ENCODE measurements at places on chromosomes 2 and 18. TPM values are rescaled to one million over a fixed set of nuclear protein-coding genes. Genes with fewer than 3 reads are reported as not detected.

The C18orf54 gene
- 9.3 TPM for total RNA-seq

The REEP1 gene
- 4.7 TPM for total RNA-seq

The FAM110C gene
- total RNA-seq: 17.9 TPM

DNA sequence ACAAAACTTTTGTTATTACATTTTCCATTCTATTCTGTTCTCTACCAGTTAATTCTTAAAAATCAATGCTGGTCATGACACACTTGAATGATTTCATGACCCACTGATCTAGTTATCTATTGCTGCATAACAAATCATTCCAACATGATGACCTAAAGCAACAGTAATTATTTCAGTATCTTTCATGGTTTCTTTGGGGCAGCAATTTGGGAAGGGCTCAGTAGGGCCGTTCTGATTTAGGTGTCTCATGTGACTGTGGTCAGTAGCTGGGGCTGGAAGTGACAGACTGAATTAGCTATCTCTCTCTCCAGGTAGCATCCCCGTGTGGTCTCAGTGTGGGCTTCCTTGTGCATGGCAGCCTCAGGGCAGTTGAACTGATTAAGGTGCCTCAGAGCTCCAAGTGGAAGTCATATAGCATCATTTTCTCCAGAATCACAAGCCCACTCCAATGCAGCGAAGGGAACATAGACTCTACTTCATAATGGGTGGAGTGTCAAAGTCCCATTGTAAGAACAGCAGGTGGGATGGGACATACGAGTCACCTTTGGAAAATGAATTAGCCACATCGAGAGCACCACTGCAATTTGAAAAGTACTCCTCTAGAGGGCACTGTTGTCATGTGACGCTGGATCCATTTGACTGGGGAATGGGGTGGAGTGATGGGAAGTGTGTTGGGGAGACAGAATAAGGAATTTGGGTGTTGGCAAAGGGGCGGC is 39.1 kb upstream of the FAM136A start:
- DNase-seq: peak; percentile 65

The RAD51AP2 gene
- not detected for total RNA-seq

The DHRS9 gene
- total RNA-seq: 16.6 TPM

- DNase-seq: peak; percentile 24
These were observed 18.4 kb downstream of the PREPL start for GRCh38 chr2:44342854-44343253.

GRCh38 chr2:208064220-208064961 is 39.1 kb upstream of the PLEKHM3 start:
- DNase-seq: no peak

DNA sequence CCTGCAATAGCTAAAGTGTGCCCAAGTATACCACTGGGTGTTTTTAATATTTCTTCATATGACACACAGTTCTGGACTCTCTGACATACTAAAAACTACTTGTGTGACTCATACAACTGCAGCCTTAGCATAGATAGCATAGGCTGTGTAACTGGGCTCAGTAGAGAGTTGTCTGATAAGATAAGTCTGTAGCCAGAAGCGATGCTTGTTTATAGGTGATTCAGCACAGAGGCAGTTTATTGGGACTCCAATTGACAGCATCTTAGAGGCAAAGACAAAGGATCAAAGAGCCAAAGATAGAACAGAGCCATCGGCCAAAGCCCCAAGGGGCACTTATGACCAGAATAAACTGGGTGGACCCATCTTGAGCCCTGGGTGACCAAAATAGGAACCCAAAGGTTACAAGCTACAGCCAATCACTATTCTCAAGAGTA is 42.3 kb downstream of the AAK1 start:
- no peak for DNase-seq

DNA sequence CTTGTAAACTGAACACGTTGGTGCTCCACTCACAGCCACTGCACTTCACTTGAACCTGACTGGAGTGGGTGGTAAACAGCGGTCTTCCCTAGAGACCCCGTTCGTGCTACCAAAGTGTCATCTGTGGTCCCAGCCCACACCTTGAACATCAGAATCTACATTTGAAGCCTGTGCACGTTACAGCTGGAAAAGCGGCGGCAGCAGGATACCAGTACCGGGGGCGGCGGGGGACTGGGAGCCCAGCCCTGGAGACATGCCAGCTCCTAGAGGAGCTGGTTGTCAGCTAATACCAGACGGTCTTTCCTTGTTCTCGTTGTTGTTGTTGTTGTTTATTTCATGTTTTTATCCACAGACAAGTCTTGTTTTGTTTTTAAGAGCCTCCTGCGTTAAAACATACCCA is 156.7 kb downstream of the WDSUB1 start:
- DNase-seq: no peak

DNA sequence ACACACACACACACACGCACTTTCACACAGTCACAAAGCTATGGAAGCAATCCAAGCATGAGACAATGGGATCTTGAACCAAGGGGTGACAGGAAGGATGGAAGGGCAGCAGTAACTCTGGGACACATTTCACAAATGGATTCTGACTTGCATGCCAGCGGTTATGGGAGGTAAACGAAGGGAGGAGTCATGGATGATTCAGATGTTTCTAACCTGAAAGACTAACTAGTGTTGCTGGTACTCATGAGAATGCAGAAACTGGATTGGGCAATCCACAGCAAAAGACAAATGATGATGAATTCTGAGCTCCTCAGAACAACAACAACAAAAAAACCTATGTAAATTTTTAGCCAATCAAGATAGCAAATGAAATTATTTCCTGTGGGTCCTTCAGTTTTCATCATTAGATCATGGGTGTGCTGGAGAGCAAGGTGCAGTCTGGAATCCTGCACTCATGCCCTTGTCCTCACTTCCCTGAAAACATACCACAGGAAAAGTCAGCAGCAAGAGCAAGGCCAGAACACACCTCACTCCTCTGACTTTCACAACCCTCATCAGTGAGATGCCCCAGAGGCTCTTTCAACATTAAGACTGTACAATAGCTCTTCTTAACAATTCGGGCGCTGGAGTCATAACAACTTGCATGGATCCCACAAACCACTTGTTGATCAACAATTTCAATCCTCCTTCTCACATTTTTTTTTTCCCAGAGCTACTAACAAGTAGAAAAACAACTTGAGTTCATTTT is 32.6 kb downstream of the ABCA12 start:
- no peak for DNase-seq

The APLF gene
- 4.5 TPM for total RNA-seq

The RGPD6 gene
- total RNA-seq: 16.8 TPM

- no peak for DNase-seq
These were observed 516.6 kb upstream of the NXPH2 start for GRCh38 chr2:139296672-139297209.

The ZNF396 gene
- total RNA-seq: 2.7 TPM

- DNase-seq: peak; percentile 19
These were observed 2.0 kb downstream of the SDC1 start for GRCh38 chr2:20222769-20223406.

GRCh38 chr2:187949859-187950258 is 341.8 kb upstream of the GULP1 start:
- DNase-seq: no peak

DNA sequence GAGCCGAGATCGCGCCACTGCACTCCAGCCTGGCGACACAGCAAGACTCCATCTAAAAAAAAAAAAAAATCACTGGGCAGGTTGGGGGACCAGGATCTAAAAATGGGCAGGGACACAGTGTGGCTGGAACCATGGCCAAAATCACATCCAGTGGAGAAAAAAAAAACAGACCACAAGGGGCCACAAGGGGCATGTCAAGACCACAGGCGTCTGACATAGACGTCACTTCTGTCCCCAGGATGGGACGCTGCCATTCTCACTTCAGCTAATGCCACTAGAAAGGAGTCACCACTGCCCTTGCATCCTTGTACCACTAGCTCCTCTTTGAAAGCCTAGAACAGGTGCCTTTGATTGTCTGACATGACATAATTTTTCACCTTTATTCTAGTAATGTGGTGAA is 2.5 kb upstream of the POMC start:
- DNase-seq: no peak

DNA sequence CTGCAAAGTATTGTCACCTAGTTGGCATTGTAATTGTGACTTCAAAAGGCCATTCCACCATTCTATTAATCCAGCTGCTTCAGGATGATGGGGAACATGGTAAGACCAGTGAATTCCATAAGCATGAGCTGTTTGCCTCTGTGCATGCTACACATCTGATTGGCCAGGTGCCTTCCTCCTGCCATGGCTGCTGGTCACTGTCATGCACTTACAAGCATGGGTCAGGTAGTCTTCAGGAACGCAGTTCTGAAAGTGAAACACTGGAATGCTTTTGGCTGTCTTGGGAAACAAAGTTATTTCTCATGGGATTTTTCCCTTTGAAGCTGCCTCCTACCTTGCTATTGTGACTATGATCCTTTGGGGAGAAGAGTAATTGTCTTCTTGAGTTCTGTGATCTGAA is 267.6 kb downstream of the GBX2 start:
- DNase-seq: no peak

DNA sequence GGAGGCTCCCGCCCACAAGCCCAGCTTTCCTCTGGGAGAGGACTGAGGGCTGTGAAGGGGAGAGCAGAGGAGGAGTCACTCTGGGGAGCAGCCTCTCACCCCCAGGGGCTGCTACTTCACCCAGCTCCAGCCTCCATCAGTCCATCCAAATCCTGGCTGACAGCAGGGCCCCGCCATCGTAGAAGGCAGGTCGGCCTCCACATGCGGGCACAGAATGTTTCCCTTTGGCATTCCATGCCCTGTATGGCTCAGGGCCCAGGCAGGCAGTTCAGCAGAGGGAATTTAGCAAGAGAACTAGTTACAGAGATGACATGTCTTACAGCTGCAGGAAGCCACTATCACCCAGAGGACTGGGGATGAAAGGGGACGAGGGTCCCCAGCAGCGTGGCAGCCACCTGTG is 6.4 kb upstream of the ODC1 start:
- no peak for DNase-seq

GRCh38 chr2:105321875-105322646 is 7.5 kb downstream of the TGFBRAP1 start:
- DNase-seq: no peak

DNA sequence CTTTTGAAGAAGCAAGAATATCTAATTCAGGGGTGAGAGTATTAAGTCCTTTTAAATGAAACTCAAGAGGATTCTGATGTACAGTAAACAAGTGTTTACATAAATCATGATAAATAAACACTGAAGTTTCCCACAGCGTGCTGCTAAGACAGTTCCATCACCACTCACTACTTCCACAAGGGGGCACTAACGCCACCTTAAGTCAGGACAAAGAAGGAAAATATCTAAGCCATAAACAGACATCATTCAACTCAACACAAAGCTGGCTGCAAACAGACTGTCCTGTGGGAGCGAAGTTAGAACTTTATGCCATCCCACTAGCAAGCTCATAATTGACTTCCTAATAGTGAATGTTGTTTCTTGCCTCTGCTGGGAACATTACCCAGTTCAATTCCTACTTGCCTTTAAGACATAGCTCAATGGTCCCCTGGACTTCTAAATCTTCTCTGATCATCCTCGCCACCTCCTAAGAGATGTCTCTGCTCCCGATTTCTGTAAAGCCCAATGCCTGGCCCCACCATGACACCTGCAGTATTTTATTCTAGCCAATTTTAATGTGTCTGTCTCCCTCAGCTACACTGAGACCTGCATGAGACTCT is 36.5 kb downstream of the MRPL44 start:
- peak; percentile 74 for DNase-seq

- peak; percentile 63 for DNase-seq
These were observed 1.2 kb downstream of the SERTAD2 start for GRCh38 chr2:64652231-64653108.

The CD8A gene
- total RNA-seq: 0.20 TPM

The KCNG2 gene
- total RNA-seq: not detected

GRCh38 chr18:58310517-58310916 is 266.5 kb downstream of the NEDD4L start:
- peak; percentile 83 for DNase-seq

DNA sequence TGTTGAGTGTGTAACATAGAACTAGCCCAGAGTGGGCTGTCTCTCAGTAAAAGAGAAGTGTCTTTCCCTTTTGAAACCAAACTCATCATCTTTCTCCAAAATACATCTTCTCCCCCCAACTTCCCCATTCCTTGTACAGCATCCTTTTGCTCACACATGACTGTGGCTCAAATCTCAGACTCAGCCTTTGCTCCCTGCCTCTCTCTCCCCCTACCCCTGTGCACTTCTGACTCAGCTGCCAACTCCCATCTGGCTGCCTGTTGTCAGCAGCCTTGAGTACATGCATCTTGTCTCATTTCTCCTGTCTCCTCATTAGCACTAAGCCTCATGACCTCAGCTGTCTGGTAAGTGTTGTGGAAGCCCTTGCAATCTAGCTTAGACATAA is 18.1 kb upstream of the MGAT4A start:
- no peak for DNase-seq
